Sigmoid colon (tissue), 7 donors: ENCODE measurements at places on chromosomes 2 and 18. TPM values are rescaled to one million over a fixed set of nuclear protein-coding genes. Genes with fewer than 3 reads are reported as not detected.

IL36B gene
- not detected for total RNA-seq

CCDC102B gene
- total RNA-seq = 11.8 TPM

DNA sequence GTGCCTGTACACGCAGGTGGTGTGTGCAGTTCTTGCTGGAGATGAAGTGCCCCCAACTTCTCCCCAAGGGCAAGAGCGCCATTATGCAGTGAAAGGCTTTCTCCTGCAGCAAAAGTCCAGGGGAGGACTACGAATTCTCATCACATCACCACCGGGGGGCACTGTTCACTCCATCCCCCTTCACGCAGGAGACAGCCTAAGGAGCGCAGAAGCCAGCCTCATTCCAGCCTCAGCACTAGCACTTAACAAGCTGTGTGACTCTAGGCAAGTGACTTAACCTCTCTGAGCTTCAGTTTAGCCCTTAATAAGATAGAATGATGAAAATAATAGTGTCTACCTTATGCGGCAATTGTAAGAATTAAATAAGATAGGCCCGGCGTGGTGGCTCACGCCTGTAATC is 32.3 kb downstream of the DNMT3A start:
- no peak for DNase-seq

- DNase-seq = peak; percentile 69
Measured at GRCh38 chr2:109284826-109285225, 155.8 kb downstream of the SH3RF3 start.

DNA sequence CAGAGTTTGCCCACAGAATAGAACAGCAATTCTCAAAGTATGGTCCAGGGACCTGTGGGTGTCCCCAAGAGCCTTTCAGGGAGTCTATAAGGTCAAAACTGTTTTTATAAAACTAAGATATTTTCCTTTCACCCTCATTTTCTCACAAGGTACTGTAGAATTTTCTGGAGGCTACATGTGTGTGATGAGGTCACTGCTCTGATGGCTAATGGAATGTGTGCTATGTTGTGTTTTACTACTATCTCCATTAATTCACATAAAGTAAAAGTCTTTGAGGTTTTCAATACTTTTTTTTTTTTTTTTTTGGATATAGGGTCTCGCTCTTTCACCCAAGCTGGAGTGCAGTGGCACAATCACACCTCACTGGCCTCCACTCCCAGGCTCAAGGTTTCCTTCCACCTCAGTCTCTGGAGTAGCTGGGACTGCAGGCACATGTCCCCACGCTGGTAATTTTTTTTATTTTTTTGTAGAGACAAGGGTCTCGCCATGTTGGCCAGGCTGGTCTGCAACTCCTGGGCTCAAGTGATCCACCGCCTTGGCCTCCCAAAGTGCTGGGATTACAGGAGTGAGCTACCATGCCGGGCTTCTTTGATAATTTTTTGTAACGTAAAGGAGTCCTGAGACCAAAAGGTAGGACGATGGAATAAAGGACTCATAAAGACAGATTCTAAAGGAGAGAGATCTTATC is 1.8 kb downstream of the TRABD2A start:
- no peak for DNase-seq

DNA sequence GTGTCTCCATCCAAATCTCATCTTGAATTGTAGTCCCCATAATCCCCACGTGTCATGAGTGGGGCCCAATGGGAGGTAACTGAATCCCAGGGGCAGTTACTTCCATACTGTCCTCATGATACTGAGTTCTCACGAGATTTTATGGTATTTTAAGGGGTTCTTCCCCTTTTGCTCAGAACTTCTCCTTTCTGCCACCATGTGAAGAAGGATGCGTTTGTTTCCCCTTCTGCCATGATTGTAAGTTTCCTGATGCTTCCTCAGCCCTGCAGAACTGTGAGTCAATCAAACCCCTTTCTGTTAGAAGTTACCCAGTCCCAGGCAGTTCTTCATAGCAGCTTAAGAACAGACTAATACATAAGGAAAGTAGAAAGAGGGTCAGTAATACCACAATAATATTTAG is 480.4 kb downstream of the KCNJ3 start:
- DNase-seq = no peak

DNA sequence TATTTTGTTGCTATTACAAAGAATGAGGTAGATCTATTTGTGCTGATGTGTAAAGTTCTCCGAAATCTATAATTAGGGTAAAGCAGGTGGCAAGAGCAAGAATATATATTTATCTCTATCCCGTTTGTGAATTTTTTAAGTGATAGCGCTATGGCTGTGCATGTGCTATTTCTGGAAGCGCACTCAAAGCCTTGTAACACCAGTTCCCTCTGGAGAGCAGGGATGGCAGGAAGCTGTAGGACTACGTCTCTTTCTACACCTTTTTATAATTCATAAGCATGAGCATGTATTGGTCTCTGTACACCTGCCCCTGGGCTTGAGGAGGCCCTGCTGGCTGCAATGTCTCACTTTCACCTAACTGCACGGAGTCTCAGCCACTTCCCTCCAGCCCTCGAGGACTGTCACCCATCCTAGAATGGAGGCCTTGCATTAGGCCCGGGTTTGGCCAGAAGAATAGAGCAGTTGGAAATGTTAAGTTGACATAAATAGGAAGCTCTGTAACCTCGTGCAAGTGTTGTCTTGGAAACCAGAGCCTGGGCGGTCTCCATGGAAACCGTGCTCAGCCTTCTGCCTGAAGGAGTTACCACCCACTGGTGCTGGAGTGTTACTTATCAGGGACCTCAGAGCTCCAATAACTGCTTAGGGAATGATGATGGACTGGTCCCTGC is 20.9 kb downstream of the ITM2C start:
- DNase-seq = no peak

DNA sequence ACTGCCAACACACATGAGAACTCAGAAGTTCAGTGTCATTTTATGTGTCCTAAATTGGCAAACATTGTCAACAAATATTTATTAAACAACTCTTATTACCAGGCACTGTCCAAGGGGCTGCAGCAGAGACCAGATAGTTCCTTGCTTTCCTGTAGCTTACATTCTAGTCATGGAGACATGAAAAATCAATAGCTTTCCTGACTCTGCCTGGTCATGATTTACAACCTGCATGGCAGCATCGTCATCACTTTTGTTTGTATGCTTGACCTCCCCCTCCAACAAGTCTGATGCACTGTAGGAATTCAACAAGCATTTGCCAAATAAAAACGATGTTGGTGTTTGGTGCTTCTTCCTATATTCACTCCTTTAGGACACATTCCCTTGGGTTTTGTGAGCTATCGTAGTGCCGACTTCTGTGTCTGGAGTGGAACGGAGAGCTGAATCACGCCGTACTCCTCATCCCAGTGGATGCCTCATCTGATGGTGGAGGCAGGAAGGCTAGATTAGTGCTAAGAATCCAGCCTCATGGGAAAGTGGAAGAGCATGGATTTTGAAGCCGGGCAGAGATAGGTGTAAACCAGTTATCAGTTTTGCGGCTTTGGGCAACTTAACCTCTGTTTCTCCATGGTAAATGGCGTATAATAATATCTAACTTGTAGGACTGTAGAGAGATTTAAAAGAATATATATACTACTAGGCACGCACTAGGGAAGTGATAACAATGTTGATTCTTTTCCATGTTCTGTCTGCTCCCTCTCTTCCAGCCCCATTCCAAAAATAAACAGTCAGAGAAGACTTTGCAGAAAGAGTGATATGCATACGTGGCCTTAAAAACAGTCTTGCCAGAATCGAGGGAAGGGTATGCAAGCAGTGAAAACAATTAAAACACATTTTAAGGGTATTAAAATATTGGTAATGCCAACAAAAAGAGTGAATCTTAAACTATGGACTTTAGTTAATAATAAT is 120.5 kb upstream of the ZFP36L2 start:
- DNase-seq = no peak

INHA gene
- 0.33 TPM for total RNA-seq

SH3RF3 gene
- total RNA-seq = 9.4 TPM

SIX3 gene
- total RNA-seq = not detected

DNA sequence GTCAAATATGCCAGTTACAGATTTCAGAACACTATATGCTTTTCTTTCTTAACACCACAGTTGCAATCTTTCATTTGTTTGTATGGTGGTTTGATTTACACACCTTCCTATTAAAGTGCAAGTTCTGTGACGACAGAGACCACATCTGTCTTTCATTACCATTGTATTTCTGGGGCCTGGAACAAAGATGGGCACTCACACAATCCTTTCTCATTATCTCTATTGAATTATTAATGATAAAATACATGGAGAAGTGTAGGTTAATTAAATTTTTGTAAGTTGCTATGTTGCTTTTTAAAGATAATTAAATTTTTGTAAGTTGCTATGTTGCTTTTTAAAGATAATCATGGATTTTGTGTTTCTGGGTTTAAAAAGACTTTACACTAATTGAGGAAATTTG is 79.9 kb downstream of the KCTD18 start:
- no peak for DNase-seq

TAF4B gene
- total RNA-seq = 6.4 TPM

GAL3ST2 gene
- total RNA-seq = not detected

DNA sequence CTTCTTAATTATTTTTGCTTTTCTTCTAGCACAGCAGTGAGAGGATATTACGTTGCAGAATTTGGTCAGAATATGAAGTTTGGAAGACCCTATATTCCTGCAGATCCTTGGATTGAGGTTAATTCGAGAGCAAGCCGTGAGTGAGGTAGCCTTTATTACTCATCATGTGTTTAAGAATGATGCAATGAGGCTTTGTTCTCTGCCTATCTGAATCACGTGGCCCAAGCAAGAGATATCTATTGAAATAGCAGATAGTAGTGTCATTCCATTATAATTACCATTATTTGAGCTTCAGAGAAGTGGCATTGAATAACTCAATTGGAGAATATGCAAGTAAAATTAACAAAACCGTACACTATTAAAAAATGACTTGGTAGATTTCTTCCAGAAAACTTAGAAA is 641.1 kb downstream of the TMEM182 start:
- DNase-seq = no peak

LONRF2 gene
- 25.8 TPM for total RNA-seq

- DNase-seq = no peak
Measured at GRCh38 chr2:104583811-104584210, 270.1 kb upstream of the POU3F3 start.

GRCh38 chr2:71832388-71832787 is 315.3 kb downstream of the CYP26B1 start:
- DNase-seq = no peak

DNA sequence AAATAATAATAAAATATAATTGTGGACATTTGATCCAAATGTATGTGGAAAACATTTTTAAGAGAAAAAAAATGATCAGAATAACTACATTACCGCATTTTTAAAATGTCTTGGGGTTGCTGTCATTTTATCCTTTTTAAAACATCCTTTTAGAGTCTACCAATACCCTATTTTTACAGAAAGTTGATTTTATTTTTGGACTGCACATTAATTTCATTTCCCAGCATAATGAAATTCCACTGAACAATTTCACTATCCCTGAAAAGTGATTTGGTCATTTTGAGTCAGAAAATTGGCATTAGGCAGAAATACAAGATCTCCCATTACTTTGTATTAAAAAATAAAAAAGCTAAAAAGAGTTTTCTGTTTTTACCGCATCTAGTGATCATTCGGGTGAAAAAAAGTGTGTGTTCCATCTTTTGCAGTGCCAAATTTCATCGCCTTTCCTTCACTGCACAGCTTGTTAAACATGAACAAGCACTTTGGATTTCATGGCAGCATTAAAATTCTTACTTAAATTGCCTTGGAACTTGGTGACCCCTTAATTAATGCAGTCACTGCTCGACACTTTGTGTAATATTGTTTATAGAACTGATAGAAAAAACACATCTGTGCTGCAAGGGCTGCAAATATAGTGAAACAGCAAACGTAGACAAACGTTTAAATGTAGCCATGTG is 611.7 kb downstream of the TSN start:
- no peak for DNase-seq

SLC9A2 gene
- total RNA-seq = 0.28 TPM

C2orf72 gene
- 2.2 TPM for total RNA-seq

GRCh38 chr18:12257996-12258718 is 4.0 kb downstream of the CIDEA start:
- no peak for DNase-seq

DNA sequence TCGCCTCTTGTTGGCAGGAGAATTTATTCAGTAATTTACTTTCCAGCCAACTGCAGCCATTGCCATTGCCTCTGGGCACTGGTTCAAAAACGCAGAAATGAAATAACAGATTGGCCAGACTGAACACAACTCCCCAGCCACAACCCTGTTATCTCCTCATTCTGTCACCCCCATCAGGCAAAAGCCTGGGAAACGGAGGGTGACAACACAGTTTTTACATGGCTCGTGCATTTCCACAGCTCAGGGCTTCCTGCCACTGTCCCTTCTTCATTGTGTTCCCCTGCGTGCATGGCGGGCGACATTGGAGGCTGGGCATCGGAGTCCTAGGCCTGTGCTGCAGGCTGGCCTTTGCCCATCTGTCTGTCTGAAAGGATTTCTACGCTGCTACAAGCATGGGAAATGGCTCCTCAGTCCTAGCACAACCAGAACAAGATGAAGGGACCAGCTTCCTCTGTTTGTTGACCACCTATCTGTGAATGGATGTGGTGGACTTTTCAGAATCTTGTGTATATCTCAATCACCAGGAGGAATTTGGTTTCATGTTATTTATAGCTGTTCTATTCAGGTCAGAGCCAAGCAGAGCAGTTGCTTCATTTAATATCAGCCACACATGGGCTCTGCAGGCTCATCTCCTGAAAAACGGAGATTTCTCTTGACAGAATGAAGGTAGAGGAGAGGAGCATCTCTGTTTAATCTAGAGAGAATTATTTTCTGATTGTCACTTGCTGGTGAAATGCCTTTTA is 107.0 kb downstream of the MGAT5 start:
- DNase-seq = no peak

GRCh38 chr2:1742681-1743395 is 1.5 kb downstream of the PXDN start:
- DNase-seq = peak; percentile 96

UGT1A3 gene
- not detected for total RNA-seq
